ENCODE measurements at places on chromosomes 7 and 10. TPM values are rescaled to one million over a fixed set of nuclear protein-coding genes. Genes with fewer than 3 reads are reported as not detected.

EBLN1 gene
- 3.5 TPM for polyA plus RNA-seq

MALRD1 gene
- 3.3 TPM for polyA plus RNA-seq

CPA4 gene
- polyA plus RNA-seq: 0.94 TPM

GPRIN2 gene
- 5.7 TPM for polyA plus RNA-seq

SUN1 gene
- polyA plus RNA-seq: 173 TPM

LRRC17 gene
- 8.2 TPM for polyA plus RNA-seq

SDHAF3 gene
- polyA plus RNA-seq: 28.6 TPM
